ENCODE measurements at places on chromosomes 3 and 15. TPM values are rescaled to one million over a fixed set of nuclear protein-coding genes. Genes with fewer than 3 reads are reported as not detected.

The PPP1R14D gene
- total RNA-seq = not detected

The BSN gene
- 0.75 TPM for total RNA-seq

The P4HTM gene
- 25.0 TPM for total RNA-seq

The FBXW12 gene
- total RNA-seq = not detected

The SLC6A1 gene
- total RNA-seq = 0.30 TPM

The PLA1A gene
- 0.91 TPM for total RNA-seq

The CCDC13 gene
- 1.3 TPM for total RNA-seq

The LRRC34 gene
- 1.0 TPM for total RNA-seq

The ARID3B gene
- total RNA-seq = 18.5 TPM

DNA sequence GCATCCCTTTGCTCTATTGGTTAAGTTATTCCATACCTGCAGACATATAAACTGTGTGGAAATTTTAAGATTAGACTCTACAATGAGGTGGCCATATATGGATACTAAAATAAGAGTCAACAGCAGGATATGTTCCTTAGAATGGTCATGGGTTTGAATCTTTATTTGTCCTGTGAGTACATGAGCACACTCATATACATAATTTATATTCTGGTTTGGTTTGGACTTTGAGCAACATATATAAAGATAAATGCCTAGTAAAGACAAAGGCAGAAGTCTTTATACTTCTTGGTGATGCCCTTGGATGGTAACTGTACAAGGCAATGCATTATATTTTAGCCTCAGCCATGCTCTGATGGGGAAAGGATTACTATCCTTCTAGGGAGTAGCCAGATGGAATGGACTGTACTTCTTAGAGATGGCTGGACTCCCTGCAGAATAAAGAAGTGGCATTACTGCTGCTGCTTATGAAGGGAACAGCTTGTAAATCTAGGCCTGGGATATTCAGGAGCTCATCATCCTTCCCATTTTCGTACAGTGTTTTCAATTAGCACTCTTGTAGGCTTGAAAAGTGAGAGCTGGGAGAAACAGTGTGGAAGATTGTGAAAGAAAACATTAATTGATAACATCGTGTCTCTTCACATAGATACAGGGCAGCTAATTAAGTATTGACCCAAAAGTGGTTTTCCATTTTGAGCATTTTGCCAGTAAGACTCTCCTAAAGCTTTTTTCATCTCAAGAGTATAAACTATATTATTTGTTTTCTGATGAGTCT lies 60.4 kb downstream of the HMG20A start:
- no peak for DNase-seq

DNA sequence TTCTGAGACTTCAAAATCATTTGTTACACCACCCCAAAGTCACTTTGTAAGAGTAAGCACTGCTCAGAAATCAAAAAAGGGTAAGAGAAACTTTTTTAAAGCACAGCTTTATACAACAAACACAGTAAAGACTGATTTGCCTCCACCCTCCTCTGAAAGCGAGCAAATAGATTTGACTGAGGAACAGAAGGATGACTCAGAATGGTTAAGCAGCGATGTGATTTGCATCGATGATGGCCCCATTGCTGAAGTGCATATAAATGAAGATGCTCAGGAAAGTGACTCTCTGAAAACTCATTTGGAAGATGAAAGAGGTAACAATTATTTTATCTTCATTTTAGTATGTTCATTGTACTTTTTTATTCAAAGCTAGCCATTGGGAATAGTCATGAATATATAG lies 32.6 kb downstream of the BLM start:
- no peak for DNase-seq

DNA sequence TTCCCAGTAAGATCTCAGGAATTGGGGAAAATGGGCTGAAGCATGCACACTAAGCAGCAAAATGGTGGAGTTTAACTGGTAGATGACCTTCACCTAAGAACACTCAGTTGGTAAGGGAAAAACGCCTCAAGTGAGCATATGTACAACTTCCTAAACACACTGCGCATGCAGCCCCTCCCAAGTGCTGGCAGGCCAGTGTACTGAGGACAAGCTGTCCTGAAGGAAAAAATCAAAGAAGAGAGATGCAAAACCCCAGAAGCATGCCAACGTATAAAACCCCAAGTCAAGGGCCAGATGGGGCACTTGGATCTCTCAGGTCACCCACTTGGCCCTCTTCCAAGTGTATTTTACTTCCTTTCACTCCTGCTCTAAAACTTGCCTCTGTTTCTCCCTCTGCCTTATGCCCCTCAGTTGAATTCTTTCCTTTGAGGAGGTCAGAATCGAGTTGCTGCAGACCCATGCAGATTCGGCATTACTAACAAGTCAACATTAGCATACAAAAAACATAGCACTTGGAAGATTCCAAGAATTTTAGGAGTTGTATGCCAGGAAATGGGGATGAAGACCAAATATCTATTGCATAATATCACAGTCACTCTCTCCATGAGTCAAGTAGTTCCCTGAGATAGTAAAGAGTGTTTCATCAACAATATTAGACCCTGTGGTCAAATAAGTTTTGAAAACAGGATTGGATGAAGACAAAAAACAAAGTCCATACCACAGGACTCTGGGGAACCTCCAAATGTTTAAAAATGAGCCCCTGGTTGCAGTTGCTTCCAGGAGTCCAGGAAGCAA lies 10.8 kb upstream of the FYCO1 start:
- peak; percentile 82 for DNase-seq

DNA sequence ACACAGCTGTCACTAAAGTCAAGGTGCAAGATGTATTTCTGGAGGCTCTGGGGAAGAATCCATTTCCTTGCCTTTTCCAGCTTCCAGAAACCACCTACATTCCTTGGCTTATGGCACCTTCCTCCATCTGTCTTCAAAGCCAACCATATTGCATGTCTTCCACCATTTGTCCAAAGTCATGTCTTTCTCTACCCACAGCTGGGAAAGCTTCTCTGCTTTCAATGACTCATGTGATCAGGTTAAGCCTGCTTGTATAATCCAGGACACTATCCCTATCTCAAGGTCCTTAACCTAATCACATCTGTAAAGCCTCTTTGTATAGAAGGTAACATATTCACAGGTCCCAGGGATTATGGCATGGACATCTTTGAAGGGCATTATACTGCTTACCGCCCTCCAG lies 14.2 kb downstream of the ARHGAP31 start:
- peak; percentile 53 for DNase-seq

DNA sequence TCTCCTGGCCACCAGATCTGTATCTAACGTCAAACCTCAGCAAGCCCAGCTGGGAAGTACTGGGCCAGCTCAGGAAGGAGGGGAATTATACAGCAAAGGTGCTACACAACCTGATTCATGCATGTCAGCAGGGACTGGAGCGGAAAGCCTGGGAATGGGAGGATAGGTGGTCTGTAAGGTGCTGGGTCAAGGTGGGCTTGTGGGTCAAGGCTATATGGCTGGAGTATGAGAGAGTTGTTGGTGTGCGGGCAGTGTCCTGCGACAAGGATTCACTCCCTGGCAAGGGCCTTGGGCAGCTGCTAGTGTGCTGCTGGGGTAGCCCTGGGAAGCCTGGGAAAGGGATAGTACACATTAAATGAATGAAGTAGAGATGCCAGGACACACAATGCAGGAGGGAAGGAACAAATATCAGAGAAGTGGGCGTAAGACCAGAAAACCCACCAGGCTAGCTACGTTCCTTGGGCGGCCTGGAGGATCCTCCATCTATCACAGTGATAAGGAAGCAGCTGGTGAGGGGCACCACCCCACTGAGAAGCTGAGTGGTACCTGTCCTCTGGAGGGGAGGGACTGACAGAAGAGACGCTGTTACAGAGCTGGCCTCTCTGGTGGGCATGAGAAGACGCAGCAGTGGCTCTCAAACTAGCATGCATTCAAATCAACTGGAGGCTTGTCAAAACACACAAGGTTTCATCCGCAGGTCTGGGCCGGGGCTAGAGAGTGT lies 8.5 kb upstream of the SYNM start:
- DNase-seq = no peak

GRCh38 chr15:38699633-38700230 lies 135.1 kb upstream of the RASGRP1 start:
- no peak for DNase-seq

GRCh38 chr3:2923390-2923789 lies 186.8 kb downstream of the IL5RA start:
- no peak for DNase-seq

DNA sequence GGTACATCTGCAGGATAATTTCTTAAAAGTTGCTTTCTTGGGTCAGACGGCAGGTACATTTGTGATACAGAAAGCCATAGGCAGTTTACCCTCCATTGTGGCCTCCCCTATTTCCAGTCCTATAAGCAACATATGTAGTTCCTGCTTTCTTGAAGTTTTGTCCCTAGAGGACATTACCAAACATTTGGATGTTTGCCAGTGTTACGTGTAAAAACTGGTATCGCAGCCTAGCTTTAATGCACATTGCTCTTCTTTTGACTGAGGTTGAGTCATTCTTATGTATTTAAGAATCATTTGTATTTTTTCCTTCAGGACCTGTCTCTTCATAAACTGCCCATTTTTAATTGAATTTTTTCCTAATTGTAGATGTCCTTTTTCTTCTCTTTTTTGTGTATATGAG lies 114.3 kb downstream of the DIPK2A start:
- no peak for DNase-seq

DNA sequence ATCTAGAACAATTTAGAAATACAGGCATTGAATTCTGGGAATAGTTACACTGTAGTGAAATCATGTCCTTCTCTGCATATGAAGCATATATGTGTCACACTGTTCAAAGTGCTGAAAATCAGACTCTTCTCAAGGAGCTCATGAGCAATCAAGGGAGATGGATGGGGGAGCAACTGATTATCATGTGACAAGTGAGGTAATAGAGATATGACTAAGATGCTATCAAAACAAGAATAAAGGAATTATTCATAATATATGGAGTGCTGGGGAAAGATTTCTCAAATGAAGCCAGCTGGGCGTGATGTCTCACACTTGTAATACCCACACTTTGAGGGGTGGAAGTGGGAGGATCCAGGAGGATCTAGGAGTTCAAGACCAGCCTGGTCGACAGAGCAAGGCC lies 74.9 kb upstream of the CHRNB4 start:
- peak; percentile 78 for DNase-seq

DNA sequence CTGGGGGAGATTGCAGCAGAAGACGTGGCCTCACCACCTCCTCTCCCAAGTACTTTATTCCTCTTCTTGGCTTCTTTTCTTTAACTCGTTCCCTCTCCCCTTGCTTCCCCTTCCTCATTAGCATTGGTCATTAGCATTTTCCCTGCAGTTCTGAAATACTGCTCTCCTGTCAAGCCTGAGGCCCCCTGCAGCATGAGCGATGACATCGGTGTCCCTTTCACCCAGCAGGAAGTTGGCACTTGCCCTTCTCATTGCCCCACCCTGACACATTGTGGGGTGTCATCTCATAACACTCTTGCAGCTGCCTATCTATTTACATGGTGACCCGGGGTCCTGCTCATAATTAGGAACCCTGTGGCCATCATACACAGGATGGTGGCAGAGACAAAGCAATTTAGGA lies 167.1 kb downstream of the ARRDC4 start:
- no peak for DNase-seq

GRCh38 chr15:59543721-59544547 lies 67.6 kb upstream of the GCNT3 start:
- no peak for DNase-seq

DNA sequence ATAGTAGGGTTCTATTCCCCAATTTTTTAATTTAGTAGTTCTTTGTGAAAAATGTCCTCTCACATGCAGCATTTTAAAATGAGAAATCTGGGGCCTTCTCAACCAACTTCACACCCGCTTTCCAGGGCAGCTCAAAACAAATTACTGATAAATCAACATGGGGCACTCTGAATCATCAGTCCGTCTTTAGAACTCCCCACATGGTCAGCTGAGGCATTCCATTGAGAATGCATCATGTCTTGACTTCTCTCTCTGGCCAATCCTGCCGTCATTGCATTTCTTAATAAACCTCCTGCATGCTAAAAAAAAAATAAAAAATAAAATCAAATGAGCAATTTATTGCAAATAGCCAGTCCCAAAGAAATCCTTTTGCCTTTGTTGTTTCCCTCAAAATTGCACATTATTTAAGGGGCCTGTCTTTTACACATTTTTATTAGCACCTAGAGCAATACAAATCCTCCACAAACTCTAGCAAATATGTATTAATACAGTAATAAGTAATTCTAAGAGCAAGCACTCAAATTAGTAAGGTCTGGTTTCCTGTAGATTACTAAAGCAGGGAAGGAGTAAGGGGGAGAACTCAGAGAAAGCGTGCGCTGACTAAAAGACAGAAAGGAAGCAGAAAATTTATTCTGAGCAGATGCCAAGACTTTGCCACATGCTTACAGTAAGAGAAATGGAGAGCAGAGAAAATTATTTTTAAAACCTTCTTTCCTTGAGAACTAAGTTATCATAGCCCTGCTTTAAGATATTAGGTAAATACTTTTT lies 175.7 kb downstream of the TNIK start:
- peak; percentile 98 for DNase-seq

DNA sequence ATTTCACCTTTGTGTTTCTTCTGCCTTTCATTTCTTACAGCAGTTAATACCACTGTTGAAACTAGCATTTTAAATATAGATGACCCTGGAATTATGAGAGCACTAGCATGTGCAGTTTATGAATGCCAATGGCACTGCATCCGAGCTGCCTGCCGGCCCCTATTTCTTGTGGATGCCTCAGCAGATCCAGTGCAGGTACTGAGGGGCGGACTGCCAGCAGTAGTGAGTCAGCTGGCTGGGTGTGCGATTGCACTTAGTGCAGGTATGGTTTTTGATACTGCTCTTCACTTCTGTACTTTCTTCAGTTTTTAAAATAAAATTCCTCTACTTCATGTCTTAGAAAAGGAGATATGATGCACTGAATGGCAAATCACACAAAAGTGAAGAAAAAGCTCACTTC lies 453.0 kb downstream of the DIPK2A start:
- DNase-seq = no peak

DNA sequence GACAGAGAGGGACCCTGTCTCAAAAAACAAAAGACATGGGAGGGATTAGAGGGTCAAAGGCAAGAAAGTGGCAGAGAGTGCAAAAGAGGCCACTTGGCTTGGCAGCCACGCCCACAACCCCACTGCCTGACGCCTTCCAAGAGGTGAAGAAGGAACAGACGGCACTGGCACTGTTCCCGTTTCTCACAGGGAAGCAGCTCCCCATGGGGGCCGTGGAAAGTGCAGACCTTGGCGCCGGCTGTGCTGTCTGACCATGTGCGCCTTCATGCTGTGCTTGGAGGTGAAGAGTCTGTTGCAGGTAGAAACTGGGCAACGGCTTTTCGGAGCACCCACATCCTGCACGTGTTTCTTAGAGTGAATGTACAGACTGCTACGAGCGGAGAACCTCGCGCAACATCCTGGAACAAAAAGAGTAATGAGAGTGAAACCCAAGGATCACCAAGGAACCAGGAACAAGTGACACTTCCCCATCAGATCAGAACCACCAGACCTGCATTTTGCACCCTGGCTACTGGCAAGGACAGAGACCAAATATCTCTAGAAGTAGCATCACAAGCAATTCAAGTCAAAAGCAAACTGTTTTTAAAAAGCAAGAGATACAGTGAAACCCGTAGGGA lies 9.7 kb downstream of the ZXDC start:
- no peak for DNase-seq

DNA sequence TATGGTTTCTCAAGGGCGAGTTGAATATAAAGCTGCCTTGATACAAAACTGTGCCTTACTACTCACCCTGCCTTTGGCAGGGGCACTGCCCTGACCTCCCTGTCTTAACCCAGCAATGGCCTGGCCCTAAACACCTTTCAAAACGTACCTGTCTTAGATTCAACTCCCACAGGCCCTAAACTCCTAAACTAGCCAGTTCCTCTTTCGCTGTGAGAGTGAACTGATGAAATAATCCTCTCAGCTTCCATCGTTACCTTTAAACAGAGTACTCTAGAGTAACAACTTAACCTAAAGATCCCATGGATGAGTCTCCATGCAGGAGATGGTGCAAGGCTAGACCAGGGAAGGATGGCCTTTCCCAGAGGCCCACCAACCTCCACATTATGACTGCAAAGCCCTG lies 133.0 kb upstream of the THBS1 start:
- DNase-seq = no peak

Measured in astrocyte (in vitro differentiated cells and primary cell).